Muscle of leg (tissue), 16 donors: ENCODE measurements at places on chromosomes 3 and 15.
A peak's percentile ranks its signal among the peaks of the same experiment; 100 is the strongest.

DNA sequence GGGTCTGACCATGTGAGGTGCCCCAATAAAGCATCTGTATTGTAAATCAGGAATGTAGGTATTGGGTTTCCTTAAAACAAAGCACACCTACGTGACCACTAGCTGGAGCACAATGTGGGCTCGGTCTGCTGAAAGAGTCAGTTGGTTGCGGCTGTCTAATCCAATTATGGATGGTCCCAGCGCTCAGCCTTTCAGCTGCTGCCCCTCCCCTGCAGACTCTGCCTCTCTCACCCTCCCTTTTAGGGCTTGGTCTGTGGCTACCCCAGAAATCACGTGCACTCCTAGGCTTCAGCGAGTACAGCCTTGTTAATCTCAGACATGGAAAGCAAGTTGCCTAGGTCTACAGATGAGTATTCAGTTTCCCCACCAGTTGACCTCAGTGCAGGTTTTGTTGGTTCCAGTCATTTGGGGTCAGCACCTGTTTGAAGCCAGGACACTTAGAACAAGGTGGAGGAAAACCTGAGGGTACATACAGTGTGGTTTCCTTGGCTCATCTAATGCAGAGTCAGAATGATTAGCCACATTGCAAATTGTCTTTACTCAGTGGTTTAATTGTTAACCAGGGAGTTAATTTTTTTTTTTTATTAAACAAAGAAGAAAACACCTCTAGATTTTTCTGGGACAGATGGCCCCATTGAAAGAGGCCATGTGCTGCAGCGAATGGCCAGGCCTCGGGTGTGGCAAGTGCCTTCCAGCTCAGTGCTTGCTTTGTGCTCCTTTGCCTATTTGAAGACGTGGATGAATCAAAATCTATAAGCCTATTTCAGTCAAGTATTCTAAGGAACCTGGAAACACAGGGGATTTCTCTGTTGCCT lies 137.7 kb downstream of the IGF1R start:
- peak; percentile 53 for DNase-seq

DNA sequence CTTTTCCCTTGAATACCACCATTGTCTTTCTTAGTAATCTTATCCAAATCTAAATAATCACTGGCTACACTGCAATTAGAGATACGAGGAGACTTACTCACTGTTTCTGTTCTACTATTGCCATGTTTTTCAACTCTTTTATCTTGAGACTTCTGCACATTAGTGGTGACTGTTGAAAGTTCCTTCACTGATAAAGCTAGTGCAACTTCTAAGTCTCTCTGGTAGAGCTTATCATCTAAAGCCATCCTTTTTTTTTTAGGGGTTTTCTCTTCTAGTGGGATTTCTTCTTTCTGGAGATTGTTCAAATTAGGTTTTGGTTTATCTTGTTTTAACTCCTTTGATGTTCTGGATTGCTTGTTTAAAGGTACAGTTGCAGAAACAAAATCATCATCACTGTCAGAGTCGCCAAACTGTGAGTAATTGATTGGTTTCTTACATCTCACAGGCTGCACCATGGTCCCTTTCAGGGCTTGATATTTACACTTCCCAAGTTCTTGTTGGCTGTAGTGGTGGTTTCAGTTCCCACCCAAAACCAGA lies 37.7 kb downstream of the NCK1 start:
- no peak for DNase-seq

- no peak for DNase-seq
Measured at GRCh38 chr3:132344666-132345280, 27.6 kb downstream of the ACP3 start.

DNA sequence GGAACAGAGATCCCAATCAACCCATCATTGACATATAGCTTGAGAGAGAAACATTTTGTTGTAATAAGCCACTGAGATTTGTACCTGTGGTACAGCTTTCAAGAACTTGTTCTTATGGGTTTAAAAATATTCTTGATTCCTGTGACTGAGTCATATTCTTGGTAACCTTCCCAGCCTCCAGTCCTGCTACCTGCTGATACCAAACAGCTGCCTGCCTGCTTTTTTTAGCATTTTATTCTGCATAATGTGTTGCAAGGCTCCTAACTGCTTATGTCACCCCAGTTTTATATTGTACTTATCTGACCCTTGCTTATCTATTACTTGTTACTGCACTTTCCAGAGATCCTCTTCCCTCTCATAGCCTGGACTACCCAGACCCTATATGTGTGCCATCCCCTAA lies 349.3 kb upstream of the SOX2 start:
- DNase-seq: no peak

- DNase-seq: no peak
Measured at GRCh38 chr3:127012091-127012490, 29.2 kb downstream of the PLXNA1 start.

DNA sequence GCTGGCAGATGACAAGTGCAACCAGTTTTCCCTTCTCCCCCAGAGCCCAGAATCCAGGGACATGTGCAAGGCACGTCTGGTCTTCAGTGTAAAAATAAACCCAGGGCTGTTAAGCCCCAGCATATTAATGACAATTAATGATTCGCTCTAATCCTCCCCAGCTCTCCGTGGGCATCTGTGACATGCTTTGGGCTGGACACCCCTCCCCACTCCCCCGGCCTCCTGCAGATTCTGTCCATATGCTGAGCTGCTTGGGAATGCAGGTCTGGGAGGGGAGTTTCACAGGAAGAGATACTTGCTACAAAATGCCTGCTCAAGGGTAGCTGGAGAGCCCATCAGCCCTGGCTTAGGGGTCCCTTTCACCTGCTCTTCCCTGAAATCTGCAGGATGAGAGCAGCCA lies 43.0 kb upstream of the NTRK3 start:
- DNase-seq: peak; percentile 26

DNA sequence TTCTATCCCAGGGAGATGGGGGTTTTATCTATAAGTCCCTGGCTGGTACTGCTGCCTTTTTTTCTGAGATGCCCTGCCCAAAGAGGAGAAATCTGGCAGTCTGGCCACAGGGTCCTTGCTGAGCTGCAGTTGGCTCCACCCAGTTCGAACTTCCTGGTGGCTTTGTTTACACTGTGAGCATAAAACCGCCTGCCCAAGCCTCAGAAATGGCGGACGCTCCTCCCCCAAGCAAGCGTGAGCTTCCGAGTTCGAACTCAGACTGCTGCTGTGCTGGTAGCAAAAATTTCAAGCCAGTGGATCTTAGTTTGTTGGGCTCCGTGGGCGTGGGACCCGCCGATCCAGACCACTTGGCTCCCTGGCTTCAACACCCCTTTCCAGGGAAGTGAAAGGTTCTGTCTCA lies 126.8 kb upstream of the SUCLG2 start:
- no peak for DNase-seq

DNA sequence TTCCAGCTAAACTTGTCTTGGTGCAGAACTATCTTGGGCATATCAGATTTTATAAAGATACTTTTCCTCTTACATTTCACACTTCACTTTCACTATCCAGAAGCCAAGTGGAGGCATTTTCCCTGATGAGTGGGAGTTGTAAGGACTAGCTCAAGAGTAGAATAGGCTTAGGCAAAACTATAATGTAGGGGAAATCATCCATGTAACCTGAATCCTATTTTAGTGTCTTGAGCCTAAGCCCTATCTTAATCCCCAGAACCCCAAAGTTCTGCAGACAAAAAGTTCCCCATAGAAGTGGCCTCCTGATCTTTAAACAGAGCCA lies 42.2 kb upstream of the CD47 start:
- DNase-seq: no peak

GRCh38 chr3:40873476-40873875 lies 325.8 kb upstream of the CTNNB1 start:
- peak; percentile 43 for DNase-seq

- no peak for DNase-seq
Measured at GRCh38 chr3:135231737-135232136, 436.7 kb downstream of the EPHB1 start.

GRCh38 chr3:128523591-128523990 lies 30.6 kb upstream of the GATA2 start:
- no peak for DNase-seq
